ENCODE measurements at places on chromosomes 7 and 10.
A peak's percentile ranks its signal among the peaks of the same experiment; 100 is the strongest.

DNA sequence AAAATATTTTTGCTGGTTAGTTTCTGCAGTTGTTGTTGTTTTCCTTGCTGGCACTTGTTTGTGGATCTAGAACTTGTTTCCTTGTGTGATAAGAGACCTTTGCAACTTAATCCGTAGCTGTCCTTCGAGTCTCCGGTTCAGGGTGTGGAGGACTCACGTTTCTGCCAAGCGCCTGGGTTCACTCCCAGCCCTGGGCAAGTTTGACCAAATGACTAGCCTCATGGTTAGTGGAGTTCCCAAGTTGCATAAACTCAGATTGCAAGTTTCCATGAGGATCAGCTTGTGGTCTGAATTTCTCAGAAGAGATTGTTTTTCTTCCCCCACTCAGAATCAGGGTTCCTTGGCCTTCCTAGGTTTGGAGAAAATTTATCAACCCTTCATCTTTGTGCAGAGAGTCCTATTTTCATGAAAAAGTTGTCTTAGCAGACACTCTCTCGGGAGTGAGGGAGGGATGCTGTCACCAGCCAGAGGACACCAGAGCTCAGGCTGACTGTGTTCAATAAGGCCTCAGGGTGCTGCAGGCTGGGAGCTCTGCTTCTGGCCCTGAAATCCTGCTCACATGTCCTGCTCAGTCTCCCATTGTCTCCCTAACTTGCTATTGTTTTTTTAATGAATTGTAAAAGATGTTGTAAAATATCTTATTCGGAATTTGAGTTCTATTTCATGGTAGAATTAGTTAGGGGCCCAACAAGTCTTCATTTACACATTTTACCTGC lies 377.7 kb upstream of the KLF6 start:
- DNase-seq: no peak

- DNase-seq: no peak
Measured at GRCh38 chr7:120665068-120665467, 192.9 kb downstream of the TSPAN12 start.

DNA sequence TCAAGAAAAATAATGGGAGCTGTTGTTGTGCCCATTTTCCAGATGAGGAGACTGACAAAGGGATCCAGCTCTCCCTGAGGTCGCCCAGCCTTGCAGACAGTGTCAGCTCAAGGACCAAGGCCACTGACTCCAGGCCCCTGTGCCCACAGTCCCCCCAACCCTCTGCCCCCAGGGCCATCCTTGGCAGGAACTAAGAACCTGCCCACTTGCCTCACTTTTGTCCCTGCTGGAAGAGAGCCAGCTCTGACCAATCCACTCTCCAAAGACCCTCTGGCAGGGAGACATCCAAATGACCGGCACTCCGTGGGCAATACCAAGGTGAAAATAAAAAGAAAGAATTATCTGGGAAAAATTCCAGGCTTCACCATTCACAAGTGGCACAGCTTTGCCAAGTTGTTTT lies 101.3 kb downstream of the TCERG1L start:
- peak; percentile 47 for DNase-seq

DNA sequence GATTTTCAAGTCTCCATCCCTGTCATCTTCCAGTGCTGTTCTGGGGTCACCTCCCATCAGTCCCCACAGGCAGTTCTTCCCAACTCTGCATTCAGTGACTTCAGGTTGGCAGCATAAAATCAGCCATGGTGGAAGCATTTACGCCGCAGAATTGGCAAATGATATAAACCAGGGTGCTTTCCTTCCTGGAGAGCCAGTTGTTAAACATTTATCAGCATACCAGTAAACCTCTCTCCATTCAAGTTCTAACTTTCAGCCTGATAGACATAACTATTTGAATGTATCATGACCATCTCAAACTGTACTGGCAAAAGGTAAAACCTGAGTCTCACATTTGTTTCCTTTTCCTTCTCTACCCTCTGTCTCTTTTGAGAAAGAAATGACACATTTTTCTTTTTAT lies 69.7 kb upstream of the ITPRID1 start:
- DNase-seq: no peak

GRCh38 chr10:51137756-51138529 lies 63.7 kb downstream of the PRKG1 start:
- DNase-seq: no peak

GRCh38 chr7:136339464-136339863 lies 362.3 kb upstream of the MTPN start:
- DNase-seq: no peak

DNA sequence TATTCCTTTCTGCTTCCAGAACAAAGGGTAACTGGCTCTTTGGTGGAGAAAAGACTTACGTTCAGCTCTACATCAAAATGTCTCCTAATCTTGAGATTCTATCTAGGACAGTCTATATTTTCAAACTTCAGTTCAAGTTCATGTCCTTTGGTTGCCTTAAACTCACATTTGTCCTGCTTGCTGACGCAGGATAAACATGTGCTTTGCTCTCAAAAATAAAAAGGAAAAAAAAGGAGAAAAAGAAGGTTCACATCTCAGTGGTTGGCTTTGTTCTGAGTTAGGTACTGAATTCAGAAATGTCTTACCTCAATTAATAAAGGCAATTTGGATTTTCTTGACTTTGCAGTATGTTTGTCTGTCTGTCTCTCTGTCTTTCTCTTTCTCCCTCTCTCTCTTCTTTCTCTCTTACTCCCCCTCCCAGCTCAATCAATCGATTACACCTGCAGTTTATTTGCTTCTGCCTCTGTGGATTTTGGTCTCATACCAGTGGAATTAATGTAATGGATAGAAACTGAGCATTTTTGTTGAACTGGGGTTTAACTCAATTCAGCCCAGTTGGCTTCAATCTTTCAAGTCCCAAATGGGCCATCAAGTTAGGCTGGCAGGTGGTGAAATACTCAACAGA lies 72.2 kb upstream of the ADRB1 start:
- no peak for DNase-seq

DNA sequence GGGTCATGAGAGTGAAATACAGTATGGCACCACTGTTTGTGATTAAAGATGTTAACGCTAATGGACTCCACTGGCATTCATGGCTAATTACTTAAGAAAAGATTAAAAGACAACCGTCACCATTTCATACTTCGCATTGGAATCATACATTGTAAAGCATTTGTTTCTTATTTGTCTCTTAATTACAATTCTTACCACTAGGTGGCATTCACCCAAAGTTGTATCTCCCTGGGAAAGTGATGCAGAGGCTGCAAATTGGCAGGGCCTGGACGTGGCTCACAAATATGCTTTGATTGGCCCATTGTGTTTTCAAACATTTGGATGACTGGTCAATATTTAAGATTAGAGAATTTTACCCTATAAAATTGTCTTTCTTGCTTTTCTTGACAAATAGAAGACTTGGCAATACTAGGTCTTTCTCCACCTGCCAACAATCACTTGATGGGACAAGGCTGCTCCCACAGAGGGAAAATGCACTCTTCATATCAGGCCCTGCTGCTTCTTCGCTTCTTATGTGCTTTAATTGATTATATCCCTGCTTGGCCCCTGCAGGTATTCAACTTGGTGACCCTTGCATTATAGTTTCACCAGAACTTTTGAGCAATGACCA lies 72.1 kb upstream of the STARD3NL start:
- no peak for DNase-seq

- no peak for DNase-seq
Measured at GRCh38 chr7:134619627-134620331, 26.9 kb upstream of the BPGM start.

GRCh38 chr10:103752680-103753248 lies 102.6 kb downstream of the SH3PXD2A start:
- no peak for DNase-seq

GRCh38 chr7:18345641-18346234 lies 149.8 kb upstream of the HDAC9 start:
- DNase-seq: no peak

DNA sequence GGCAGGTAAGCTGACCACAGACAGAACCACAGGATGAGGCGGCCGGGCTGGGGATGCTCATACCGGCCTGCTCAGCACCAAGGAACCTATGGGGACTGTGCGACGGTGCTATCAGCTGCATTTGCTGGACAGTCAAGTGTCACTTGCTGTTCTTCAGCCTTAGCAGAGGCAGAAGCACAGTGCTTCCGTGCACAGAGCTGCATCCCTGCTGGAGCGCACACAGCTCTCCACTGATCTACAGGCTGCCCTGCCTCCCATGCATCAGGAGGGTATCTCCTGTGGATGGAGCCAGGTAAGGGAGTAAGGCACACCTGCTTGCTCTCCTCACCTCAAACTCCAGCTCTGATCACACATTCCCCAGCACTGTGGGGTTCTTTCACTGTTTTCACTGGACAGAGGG lies 97.5 kb downstream of the TNS3 start:
- DNase-seq: no peak

- no peak for DNase-seq
Measured at GRCh38 chr10:129131457-129132132, 335.4 kb upstream of the MGMT start.

DNA sequence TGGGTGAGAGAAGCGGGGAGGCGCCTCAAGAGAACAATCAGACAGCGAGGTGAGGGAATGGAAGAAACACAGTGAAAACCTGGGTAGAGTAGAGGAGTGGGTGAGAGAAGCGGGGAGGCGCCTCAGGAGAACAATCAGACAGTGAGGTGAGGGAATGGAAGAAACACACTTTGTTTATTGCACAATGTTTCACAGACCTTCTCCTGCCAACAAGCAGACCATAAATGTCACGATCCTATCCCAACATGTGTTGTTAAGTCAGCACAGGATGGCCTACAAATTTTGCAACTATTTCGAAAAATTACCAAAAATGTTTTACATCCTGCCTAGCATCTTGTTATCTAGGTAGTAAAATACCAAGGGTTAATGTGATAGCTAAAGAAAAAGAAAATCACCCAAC lies 115.3 kb downstream of the JAZF1 start:
- no peak for DNase-seq

GRCh38 chr7:88344956-88345832 lies 38.5 kb upstream of the STEAP4 start:
- no peak for DNase-seq

GRCh38 chr10:75592791-75593643 lies 161.6 kb downstream of the LRMDA start:
- DNase-seq: no peak

DNA sequence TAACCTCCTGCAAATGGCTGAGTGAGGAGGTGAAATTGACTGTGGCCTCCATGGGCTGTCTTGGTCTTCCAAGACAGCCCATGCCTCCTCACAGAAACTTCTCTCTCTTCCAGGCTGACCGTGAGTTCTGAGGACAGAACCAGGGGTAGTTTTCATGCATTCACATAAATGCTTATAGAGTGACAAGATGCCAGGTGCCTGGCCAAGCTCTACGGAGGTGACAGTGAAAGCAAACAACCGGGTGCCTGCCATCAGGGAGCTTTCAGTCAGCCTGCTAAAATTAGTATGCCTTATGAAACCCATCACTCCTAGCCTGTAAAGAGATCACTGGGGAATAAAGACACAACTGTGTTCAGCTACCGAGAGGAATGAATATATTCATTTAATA lies 919 bp upstream of the RHOBTB1 start:
- DNase-seq: no peak

DNA sequence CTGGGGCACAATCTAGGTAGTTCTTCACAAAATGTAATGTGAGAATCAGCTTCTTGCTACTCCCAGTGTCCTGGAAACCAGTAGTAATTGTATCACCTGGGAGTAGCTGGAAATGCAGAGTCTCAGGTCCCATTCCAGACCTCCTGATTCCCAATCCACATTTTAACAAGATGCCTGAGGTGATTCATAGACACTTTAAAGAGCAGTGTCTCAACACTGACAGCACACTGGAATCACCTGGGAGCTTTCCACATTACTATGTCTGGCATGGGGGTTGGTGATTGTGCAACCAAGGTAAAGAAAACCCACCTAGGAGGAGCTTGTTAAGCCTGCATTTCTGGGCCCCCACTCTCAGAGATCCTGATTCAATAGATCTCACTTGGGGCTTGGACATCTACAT lies 11.1 kb downstream of the DPY19L1 start:
- DNase-seq: no peak

DNA sequence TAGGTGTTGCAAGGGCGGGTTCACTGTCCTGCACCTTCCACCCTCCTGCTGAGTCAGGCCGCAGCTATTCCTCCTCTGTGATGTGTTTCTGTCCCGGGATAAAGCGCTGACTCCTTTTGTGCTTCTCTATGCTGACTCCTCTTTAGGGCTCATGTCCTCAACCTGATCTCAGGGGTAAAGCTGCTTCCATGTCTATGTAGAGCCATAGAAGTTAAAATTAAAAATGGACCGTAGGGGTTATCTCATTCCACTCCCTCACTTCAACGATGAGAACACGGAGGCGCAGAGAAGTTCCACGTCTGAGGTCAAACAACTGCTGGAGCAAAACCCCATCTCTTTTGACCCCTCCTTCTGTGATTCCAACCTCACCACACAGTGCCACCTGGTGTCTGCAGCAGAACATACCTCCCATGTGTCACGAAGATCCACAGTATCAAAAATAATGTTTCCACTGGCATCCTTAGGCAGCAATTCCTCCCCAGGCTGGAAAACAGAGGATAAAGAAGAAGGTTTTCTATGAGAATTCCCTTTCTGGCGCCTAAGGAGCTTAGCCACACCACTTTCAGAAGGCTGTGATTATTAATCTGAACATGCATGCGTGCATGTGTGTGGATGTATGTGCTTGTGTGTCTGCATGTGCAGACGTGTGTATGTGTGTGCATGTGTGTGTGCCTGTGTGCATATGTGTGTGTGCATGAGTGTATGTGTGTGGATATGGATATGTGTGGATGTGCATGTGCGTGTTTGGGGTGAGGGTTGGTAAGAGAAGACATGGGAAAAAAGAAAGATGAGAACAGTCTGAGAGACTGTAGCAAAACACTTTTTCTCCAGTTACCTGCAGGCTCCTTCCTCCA lies 81.2 kb upstream of the UCN3 start:
- DNase-seq: no peak

GRCh38 chr10:113613977-113614690 lies 49.7 kb downstream of the NRAP start:
- DNase-seq: no peak

GRCh38 chr10:117993166-117993565 lies 53.6 kb downstream of the RAB11FIP2 start:
- no peak for DNase-seq

DNA sequence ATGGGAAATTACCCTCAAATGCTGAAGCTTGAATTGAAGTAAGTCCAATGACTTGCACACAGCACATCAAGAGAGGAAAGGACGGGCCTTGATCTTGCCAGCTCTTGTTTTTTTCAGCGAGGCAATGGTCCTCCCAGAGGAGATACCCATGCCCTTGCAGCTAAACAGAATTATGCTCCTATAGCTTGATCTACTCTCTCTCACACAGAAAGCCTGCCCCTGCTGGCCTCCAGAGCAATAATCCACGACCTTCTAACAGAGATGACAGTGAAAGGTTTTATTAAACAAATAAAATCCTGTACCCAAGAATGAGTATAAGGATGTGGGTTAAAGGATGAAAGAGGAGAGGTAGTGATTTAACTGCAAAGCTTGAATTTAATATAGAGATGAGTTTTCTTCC lies 268.0 kb downstream of the ADRA2A start:
- DNase-seq: no peak

DNA sequence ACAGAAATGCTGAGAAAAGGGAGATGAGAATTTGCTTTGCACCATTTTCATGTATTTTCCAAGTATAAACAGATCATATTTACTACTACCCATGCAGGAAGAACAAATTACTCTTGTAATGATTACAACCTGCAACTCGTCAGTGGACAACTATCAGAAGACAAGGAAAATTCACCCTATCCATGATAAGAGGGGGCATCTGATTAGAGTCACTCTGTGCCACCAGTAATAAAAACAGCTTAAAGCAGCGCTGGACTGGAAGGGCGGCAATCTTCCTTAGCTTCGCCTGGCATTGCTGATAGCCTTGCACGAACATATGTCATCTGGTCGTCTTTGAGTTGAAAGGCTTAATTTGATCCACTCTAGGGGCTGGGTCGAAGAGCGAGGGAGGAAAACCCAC lies 162.7 kb downstream of the SFMBT2 start:
- DNase-seq: no peak

GRCh38 chr10:116676118-116676517 lies 55.4 kb downstream of the PNLIPRP2 start:
- DNase-seq: no peak

Measured in coronary artery (tissue), 2 donors.